ENCODE measurements at places on chromosomes 5 and 9. TPM values are rescaled to one million over a fixed set of nuclear protein-coding genes. Genes with fewer than 3 reads are reported as not detected.

GRCh38 chr5:174425271-174425963, 299.0 kb upstream of the MSX2 start:
- H3K27me3 ChIP-seq = no peaks in the 10 kb centered on the region
- no peak overlapping the region for H3K27ac ChIP-seq
- DNase-seq = no peak
- no peaks in the 10 kb centered on the region for H3K4me1 ChIP-seq
- H3K36me3 ChIP-seq = no peaks in the 10 kb centered on the region
- H3K4me3 ChIP-seq = no peak overlapping the region

GRCh38 chr9:93577078-93577974, 942 bp downstream of the PHF2 start:
- H3K4me3 ChIP-seq = peak overlapping the region; percentile 43
- H3K27me3 ChIP-seq = no peaks in the 10 kb centered on the region
- H3K27ac ChIP-seq = no peak overlapping the region
- DNase-seq = peak; percentile 44
- H3K4me1 ChIP-seq = peaks cover 22% of the 10 kb centered on the region

- no peak overlapping the region for H3K4me3 ChIP-seq
- no peaks in the 10 kb centered on the region for H3K27me3 ChIP-seq
- H3K4me1 ChIP-seq = no peaks in the 10 kb centered on the region
- no peak overlapping the region for H3K27ac ChIP-seq
- no peak for DNase-seq
- no peaks in the 10 kb centered on the region for H3K36me3 ChIP-seq
These were observed 44.4 kb downstream of the GADD45G start for GRCh38 chr9:89649039-89649691.

DNA sequence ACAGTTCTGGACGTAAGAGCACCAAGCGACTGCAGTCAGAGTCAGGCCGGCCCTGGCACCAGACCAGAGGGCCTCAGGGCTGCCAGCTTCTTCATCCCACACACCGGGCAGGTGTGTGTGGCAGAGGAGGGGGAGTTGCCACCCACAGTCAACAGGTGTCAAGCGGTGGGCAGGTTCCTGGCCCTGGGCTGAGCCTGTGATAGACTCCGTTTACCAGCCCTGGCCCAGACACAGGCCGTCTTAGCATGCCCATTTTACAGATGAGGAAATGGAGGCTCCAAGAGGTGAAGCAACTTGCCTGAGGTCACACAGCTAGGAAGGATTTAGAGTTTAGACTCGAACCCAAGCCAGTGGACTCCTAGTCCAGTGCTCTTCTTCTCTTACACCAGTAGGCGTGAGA, 71.8 kb downstream of the HMCN2 start:
- peaks cover 3% of the 10 kb centered on the region for H3K27me3 ChIP-seq
- DNase-seq = no peak
- no peak overlapping the region for H3K4me3 ChIP-seq
- H3K27ac ChIP-seq = no peak overlapping the region
- no peaks in the 10 kb centered on the region for H3K36me3 ChIP-seq
- no peaks in the 10 kb centered on the region for H3K4me1 ChIP-seq

DNA sequence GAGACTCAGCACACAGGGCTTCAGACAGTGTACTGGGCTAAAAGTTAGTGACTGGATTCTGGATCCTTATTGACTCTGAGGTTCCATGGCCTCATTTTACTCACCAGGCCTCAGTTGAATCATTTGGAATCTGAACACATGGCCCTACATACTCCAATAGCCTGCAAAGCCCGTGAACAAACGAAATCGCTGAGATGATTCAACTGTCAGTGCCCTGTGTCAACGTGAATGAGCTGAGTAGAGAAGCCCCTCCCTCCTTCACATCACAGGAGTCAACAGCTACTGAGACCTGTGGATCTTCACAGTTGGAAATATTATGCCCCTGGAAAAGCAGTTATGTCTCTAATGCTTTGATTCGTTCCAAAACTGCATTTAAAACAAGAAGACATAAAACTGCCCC, 429.3 kb downstream of the GADD45G start:
- no peak overlapping the region for H3K4me3 ChIP-seq
- DNase-seq = no peak
- H3K36me3 ChIP-seq = no peaks in the 10 kb centered on the region
- H3K27ac ChIP-seq = no peak overlapping the region
- H3K4me1 ChIP-seq = no peaks in the 10 kb centered on the region

- no peaks in the 10 kb centered on the region for H3K27me3 ChIP-seq
- DNase-seq = no peak
- no peaks in the 10 kb centered on the region for H3K4me1 ChIP-seq
- no peaks in the 10 kb centered on the region for H3K36me3 ChIP-seq
- H3K4me3 ChIP-seq = no peak overlapping the region
- H3K27ac ChIP-seq = no peak overlapping the region
These were observed 30.2 kb downstream of the BRINP1 start for GRCh38 chr9:119339056-119339455.

- no peak for DNase-seq
- H3K4me3 ChIP-seq = no peak overlapping the region
- no peaks in the 10 kb centered on the region for H3K27me3 ChIP-seq
- H3K4me1 ChIP-seq = peaks cover 7% of the 10 kb centered on the region
These were observed 135.3 kb upstream of the EPB41L4A start for GRCh38 chr5:112554101-112554977.

DNA sequence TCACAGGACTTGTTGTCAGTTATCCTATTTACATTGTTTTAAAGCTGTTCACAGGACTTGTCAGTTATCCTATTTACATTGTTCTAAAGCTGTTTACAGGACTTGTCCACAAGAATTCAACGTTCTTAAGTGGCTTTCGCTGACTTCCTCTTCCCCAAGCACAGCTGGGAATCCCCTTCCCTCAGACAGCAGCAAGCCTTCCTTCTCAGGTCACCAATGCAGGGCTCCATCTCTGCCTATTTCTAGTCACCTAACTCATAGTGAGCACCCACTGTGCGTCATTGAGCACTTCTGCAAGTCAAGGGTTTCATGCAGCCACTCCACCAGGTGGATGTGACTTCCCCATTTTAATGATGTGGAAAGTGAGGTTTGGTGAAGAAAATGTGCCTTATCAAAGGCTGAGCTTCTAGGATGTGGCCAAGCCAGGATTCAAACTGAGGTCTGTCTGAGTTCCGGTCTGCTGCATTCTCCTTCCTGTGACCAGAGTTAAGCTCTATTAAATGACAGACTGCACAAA, 109.8 kb upstream of the ZNF462 start:
- H3K36me3 ChIP-seq = no peaks in the 10 kb centered on the region
- H3K4me3 ChIP-seq = no peak overlapping the region
- no peak overlapping the region for H3K27ac ChIP-seq
- H3K4me1 ChIP-seq = peaks cover 9% of the 10 kb centered on the region
- no peaks in the 10 kb centered on the region for H3K27me3 ChIP-seq

DNA sequence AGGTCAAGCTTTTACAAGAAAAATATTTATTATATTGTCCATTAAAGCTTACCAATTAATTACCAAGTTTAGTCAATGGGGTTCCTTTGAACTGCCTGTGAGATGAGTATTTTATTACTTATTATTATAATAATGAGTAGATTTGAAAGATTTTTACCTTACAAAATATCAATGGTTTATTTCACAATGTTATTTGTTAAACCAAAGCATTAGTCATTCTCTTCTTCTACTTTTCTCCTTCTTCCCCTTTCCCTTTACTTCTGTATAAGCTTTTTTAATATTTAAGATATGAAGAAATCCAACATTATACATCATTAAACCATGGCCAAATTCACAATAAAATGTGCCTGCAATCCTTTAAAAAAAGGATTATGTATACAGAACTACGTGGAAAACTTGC, 369.5 kb downstream of the ARL15 start:
- H3K4me1 ChIP-seq = no peaks in the 10 kb centered on the region
- DNase-seq = no peak
- H3K27me3 ChIP-seq = no peaks in the 10 kb centered on the region
- H3K4me3 ChIP-seq = no peak overlapping the region

- H3K27ac ChIP-seq = no peak overlapping the region
- no peaks in the 10 kb centered on the region for H3K27me3 ChIP-seq
- H3K36me3 ChIP-seq = no peaks in the 10 kb centered on the region
- DNase-seq = no peak
These were observed 19.9 kb downstream of the UGT3A1 start for GRCh38 chr5:35971186-35971877.

DNA sequence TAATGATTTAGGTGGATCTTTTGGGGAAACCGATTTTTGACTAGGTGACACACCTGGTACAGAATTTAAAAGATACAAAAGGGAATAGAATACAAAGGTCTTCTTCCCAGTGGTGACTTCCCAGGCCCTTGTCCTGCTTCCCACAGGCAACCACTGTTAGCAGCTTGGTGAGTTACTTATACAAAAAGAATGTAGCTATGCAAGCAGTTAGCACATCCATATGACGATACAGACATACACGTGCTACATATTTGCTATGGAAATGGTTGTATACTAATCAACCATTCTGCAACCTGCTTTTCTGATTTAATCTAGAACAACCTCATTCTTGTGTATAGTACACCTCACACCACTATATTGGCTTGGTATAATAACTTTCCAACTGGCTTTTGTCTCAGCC, 51.0 kb downstream of the OTULIN start:
- peaks cover 46% of the 10 kb centered on the region for H3K36me3 ChIP-seq
- no peak overlapping the region for H3K4me3 ChIP-seq
- no peak overlapping the region for H3K27ac ChIP-seq
- H3K4me1 ChIP-seq = no peaks in the 10 kb centered on the region
- H3K27me3 ChIP-seq = no peaks in the 10 kb centered on the region
- DNase-seq = no peak

DNA sequence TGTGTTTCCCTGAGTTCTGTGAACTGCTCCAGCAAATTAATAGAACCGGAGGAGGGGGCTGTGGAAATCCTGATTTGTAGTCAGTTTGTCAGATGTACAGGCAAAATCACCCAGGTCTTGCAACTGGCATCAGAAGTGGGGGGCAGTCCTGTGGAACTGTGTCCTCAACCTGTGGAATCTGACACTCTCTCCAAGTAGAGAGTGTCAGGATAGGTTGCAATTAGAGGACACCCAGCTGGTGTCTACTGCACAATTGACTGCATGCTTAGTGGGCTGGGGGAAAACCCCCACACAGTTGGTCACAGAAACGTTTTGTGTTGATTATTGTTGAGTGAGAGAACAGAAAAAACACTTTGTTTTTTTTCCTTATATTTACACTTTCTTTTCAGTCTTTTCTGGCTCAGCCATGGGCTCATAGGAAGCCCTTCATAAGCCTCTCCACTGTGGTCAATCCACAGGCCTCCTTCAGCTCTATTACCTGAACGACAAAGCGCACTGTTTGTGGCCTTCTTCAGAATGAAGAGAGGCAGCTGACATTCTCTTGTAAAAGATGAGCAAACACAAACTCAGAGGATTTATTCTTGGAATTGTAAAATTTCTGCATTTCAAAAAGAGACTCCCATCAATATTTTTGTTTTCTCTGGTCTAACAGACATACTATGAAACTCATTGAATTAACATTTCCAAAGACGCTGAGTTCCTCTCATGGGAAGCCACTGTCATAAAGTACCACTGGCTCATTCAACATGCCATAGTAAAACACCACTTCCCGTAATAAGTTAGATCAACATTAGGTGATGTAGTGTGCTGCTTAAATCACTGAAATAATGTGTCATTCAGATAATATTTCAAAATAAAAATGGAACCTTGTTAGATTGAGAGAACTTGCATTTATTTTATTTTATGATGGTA, 348.9 kb upstream of the RFX3 start:
- no peaks in the 10 kb centered on the region for H3K4me1 ChIP-seq
- no peak overlapping the region for H3K4me3 ChIP-seq
- no peak overlapping the region for H3K27ac ChIP-seq
- H3K27me3 ChIP-seq = no peaks in the 10 kb centered on the region
- no peak for DNase-seq

DNA sequence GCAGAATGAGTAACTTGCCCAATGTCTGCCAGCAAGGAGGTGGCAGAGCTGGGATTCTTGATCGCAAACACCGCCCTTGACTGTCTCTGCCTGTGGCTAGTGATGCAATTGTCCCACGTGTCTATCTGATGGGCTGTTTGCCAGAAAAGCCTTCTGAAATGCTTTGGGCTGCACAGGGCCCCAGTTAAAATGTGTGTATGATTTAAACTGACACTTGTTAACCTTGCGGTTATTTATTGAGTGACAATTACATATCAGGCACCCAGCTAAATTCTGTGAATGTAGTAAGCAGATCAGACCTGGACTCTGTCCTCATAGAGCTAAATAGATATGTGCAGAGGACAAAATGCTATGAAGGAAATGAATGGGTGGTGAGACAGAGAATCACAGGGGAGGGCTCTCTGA, 11.6 kb upstream of the IL12B start:
- DNase-seq = no peak
- H3K27me3 ChIP-seq = no peaks in the 10 kb centered on the region
- H3K36me3 ChIP-seq = no peaks in the 10 kb centered on the region
- H3K27ac ChIP-seq = no peak overlapping the region

GRCh38 chr9:4718911-4719310, 22.1 kb downstream of the AK3 start:
- peaks cover 6% of the 10 kb centered on the region for H3K36me3 ChIP-seq
- H3K4me3 ChIP-seq = no peak overlapping the region
- no peaks in the 10 kb centered on the region for H3K4me1 ChIP-seq
- no peak overlapping the region for H3K27ac ChIP-seq
- DNase-seq = no peak
- no peaks in the 10 kb centered on the region for H3K27me3 ChIP-seq

Gene SIT1
- total RNA-seq = 38.5 TPM

Gene IRX2
- not detected for total RNA-seq

Gene PHF24
- total RNA-seq = not detected

Gene PCDHGA10
- 1.9 TPM for total RNA-seq

Gene LTC4S
- total RNA-seq = 3.8 TPM

Gene SLC35D2
- total RNA-seq = 16.2 TPM

Gene VCAN
- total RNA-seq = 0.41 TPM
